ENCODE measurements at places on chromosomes 5 and 9.

GRCh38 chr9:91896513-91897121, 53.4 kb downstream of the ROR2 start:
- DNase-seq = no peak

DNA sequence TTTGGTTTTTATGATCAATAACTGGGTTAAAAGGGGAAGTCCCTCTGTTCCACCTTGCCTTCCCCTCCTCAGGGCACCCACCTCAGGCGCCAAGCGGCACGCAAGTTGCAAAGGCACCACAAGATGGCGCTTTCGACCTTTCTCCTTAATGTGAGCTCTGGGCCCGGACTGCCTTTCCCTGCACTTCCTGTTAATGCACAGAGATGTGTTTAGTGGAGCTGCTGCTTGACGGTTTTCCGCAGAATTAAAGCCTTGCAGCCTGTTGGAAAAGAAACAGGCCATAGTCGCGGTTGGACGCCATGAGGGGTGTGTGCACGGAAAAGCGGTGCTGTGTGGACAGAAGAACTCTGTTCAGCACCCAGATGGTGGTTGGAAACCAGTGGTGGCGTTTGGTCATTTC, 17.9 kb downstream of the CXCL14 start:
- DNase-seq = peak; percentile 88

DNA sequence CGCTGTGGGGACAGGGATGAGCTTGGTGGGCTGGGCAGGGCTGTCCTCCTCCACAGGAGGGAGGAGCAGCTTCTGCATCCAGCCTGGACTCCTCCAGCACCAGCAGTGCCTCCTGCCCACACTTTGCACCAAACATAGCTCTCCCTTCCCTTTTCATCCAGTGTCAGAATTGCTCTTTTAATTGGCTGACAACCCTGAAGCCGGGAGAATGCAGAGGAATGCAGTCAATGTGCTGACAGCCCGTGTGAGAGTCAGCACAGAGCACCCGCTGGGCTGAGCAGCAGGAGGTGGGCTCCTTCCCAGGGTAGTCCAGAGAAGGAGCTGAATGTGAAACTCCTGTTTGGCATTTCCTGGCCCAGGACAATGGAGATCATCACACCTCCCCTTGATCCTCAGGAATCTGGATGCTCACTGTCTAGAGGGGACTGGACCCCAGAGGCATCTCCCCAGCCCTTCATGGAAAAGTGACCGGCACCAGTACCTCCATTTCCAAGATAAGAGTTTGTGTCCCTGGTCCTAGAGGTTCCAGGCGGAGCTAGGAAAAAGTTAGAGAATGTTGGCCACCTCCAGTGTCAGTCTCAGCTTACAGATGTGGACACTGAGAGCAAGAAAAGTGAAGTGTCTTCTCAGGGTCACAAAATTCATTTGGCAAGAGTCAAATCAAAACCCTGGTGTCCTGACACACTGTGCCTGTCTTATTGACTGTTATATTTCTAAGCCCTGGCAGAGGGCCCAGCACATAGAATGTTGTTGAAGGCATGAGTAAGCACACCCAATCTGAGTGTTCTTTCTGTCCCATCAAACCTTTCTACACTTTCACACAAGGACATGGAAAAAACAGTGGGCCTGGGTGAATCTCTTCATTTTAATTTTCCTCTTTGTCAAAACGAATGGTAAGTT, 202.1 kb downstream of the SNX18 start:
- peak; percentile 23 for DNase-seq

GRCh38 chr5:31062902-31063580, 130.4 kb upstream of the CDH6 start:
- DNase-seq = no peak

DNA sequence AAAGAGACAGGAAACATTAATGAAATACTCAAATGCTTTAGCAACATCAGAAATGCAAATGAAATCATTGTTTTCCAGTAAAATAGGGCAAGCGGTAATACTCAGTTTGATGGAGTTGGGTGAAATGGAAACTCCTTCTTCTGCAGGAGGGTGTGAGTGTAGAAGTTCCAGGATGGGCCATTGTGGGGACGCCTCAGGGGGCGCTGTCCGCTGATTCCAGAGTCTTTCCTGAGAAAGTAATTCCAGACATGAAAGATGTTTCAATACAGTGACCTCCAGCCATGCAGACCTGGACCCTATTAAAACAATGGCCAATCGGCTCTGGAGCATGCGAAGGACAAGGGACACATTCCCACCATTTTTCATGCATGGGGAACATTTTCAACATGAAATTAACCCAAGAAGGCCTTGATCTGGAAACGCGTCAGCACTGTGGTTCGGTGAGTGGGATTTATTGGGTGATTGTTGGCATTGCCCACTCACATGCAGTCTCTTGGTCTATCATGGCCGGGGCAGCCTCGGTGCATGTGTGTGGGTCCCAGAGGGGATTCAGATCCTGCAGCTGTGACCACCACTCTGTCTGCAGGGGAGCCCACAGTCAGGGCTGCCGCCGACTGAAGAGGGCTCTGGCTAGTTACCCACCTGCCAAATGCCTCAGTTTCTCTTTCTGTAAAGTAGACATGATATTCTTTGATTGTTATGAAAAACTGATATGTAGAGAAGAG, 132.6 kb upstream of the IRX4 start:
- DNase-seq = no peak

DNA sequence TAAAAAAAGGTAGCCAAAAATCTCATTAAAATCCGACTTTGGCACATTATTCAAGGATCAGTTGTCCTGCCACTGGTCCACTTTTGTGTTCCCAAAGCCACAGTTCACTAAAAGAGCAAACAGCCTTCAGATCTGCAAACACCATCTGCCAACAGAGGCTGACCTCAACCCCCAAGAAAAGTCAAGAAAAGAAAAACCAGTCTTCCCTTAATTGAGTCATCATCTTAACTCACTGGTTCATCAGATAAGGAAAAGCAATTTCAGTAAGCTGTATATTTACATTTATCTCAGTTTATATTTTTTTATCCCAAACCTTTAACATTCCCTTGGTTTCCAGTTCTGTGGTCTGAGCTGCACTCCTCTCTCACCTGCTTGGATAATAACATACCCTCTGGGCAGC, 21.2 kb downstream of the RASEF start:
- no peak for DNase-seq
